K562 (cell line): ENCODE measurements at places on chromosomes 7 and 10.
A peak's percentile ranks its signal among the peaks of the same experiment; 100 is the strongest.

DNA sequence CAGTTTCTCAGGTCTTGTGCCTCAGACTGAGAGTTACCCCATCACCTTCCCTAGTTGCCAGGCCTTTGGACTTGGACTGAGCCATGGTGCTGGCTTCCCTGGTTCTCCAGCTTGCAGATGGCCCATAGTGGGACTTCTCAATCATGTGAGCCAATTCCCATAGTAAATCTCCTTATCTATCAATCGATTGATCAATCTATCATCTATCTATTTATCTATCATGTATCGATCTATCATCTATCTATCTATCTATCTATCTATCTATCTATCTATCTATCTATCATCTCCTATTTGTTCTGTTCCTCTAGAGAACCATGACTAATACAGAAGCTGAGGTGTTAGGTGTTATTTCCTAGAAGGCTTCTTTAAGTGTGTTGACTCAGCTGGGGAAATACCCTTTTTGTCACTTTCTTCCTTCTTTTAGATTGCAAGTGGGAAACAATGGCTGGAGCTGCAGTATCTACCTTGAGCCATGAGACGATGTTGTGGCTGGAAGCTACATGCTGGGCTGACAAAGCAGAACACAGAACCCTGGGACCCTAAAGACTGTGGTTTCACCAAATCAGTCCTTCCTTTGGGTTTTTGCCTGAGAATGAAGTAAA, 234.7 kb upstream of the GLI3 start:
- no peak overlapping the region for H3K27ac ChIP-seq
- no peaks in the 10 kb centered on the region for H3K27me3 ChIP-seq
- H3K4me1 ChIP-seq = no peaks in the 10 kb centered on the region
- H3K4me3 ChIP-seq = no peak overlapping the region

- no peak overlapping the region for H3K27ac ChIP-seq
- peaks cover 8% of the 10 kb centered on the region for H3K27me3 ChIP-seq
- no peak for DNase-seq
These were observed 45.9 kb downstream of the ZNF503 start for GRCh38 chr10:75355706-75356105.

DNA sequence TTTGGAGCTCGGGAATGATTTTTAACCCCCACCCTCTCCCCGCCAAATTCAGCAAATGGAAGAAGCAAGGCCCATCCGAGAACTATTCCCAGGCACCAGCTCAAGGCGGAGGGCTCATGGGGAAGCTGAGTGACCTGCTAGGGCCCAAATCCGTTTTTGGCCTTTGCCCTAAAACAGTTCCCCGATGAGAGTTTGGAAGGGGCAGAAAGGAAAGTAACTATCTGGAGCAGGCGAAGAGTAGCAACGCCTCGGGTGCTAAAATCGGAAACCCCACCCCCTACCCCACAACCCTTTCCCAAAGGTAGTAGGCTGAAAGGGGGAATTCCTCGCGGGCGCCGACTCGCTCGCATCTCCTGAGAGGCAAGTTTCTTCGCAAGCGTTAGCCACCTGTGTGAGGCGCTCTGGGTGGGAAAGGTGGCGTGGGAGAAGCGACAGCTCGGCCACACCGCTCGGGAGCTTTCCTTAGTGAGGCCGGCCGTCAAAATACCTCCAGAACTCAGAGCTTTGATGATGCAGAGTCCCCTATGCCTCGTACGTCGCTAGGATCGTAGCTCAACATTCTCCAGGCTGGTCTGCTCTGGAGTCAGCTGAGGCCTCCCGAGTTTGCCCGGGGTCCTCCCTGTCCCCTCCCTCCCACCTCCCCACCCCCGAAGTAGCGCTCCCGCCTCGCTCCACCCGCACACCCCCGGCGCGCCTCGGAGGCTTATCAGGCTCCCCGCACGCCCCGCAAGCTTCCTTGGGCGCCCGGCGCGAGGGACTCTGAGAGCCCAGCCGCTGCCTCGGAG, 642 bp upstream of the PRKG1 start:
- H3K4me3 ChIP-seq = no peak overlapping the region
- H3K27me3 ChIP-seq = no peaks in the 10 kb centered on the region
- H3K36me3 ChIP-seq = no peaks in the 10 kb centered on the region
- no peak for DNase-seq
- H3K4me1 ChIP-seq = no peaks in the 10 kb centered on the region

- no peak overlapping the region for H3K27ac ChIP-seq
- no peak overlapping the region for H3K4me3 ChIP-seq
- H3K4me1 ChIP-seq = no peaks in the 10 kb centered on the region
These were observed 73.8 kb upstream of the PRLHR start for GRCh38 chr10:118669020-118669791.

DNA sequence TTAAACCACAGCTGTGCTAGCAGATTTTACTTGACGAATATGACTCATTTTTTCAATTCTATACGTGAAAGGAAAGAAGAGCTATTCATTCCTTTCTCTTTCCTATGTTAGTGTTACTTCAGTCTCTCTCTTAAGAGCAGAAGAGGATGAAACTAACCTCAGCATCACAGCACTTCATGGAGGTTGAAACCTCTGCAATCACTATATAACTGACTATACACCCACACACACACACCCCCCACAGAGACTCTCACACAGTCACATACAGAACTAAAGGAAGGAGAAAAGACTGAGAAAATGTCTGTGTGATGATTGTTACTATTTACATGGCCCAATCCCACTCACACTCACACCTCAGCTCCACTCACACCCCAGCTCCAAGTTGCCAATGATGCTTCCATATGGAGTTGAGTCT, 104.2 kb downstream of the KIF20B start:
- no peaks in the 10 kb centered on the region for H3K27me3 ChIP-seq
- H3K4me1 ChIP-seq = no peaks in the 10 kb centered on the region
- no peak overlapping the region for H3K27ac ChIP-seq
- DNase-seq = no peak
- no peak overlapping the region for H3K4me3 ChIP-seq
- no peaks in the 10 kb centered on the region for H3K36me3 ChIP-seq

- no peak overlapping the region for H3K27ac ChIP-seq
- H3K27me3 ChIP-seq = no peaks in the 10 kb centered on the region
- no peaks in the 10 kb centered on the region for H3K36me3 ChIP-seq
- peak; percentile 32 for DNase-seq
- H3K4me1 ChIP-seq = peaks cover 37% of the 10 kb centered on the region
These were observed 913 bp upstream of the NPC1L1 start for GRCh38 chr7:44541876-44542610.

GRCh38 chr10:47146572-47146971, 153.4 kb upstream of the GDF10 start:
- no peak overlapping the region for H3K27ac ChIP-seq
- H3K36me3 ChIP-seq = no peaks in the 10 kb centered on the region
- H3K27me3 ChIP-seq = no peaks in the 10 kb centered on the region; the same call in 2 of the 3 replicates
- DNase-seq = no peak
- H3K4me1 ChIP-seq = no peaks in the 10 kb centered on the region
- no peak overlapping the region for H3K4me3 ChIP-seq

- no peaks in the 10 kb centered on the region for H3K36me3 ChIP-seq
- H3K27me3 ChIP-seq = no peaks in the 10 kb centered on the region
- DNase-seq = no peak
These were observed 14.3 kb upstream of the ARHGAP12 start for GRCh38 chr10:31942892-31943291.

DNA sequence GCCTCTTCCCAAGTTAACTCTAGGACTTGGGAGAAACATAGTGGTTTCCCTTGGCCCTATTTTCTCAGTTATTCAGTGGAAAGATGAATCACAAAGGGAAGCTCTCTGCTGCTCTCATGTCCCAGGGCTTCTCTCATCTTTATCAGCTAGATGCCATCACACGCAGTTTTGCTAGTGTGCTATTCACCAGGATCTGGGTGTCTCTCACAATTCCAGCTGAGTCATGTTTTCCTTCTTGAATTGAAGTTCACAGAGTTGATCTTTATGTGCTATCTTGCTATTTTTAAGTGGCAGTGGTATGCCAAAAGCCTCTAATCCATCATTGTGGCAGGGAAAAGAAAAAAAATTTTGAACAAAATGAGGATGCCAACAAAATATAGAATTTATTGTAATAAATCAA, 101.3 kb downstream of the TWIST1 start:
- no peak for DNase-seq
- H3K36me3 ChIP-seq = no peaks in the 10 kb centered on the region
- no peak overlapping the region for H3K4me3 ChIP-seq
- no peaks in the 10 kb centered on the region for H3K27me3 ChIP-seq
- no peak overlapping the region for H3K27ac ChIP-seq

GRCh38 chr7:148987751-148988512, 40.4 kb downstream of the PDIA4 start:
- peak; percentile 31 for DNase-seq
- peak overlapping the region; percentile 75; the same call in 2 of the 3 replicates for H3K27ac ChIP-seq
- H3K27me3 ChIP-seq = no peaks in the 10 kb centered on the region
- H3K4me3 ChIP-seq = peak overlapping the region; percentile 53
- no peaks in the 10 kb centered on the region for H3K36me3 ChIP-seq
- peaks cover 4% of the 10 kb centered on the region for H3K4me1 ChIP-seq

- H3K4me1 ChIP-seq = no peaks in the 10 kb centered on the region; the same call in 1 of the 2 replicates
- DNase-seq = peak; percentile 39
- H3K27ac ChIP-seq = no peak overlapping the region
- H3K36me3 ChIP-seq = peaks cover 4% of the 10 kb centered on the region; the same call in 2 of the 3 replicates
These were observed 29.5 kb downstream of the SMNDC1 start for GRCh38 chr10:110275128-110275729.

DNA sequence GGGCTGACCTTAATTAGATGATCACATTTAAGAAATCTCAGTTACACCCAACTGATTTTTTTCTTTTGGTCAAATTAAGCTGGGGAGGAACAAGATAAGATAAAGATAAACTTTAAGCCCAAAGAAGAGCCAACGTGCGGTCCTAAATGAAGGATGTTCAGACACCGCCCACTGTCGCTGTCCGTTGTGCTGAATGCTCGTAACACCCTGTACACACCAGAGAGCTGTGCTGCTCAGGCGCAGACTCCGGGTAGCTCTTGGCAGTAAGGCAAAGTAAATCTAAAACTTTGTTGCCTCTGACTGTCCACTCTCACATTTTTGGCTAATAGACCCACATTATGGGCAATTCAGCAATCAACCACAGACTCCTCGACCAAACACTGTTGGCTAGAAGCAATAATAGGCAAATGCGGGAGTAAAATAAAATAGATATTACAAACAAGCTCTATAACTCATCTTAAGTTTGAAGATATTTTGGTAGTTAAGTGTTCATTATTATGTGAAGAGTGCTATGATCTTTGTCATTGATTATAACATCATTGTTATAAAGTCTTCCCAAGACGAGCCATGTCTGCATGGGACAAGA, 57.1 kb downstream of the PLPP4 start:
- peak; percentile 26 for DNase-seq
- H3K4me1 ChIP-seq = no peaks in the 10 kb centered on the region
- no peak overlapping the region for H3K4me3 ChIP-seq
- no peaks in the 10 kb centered on the region for H3K27me3 ChIP-seq
- no peaks in the 10 kb centered on the region for H3K36me3 ChIP-seq

DNA sequence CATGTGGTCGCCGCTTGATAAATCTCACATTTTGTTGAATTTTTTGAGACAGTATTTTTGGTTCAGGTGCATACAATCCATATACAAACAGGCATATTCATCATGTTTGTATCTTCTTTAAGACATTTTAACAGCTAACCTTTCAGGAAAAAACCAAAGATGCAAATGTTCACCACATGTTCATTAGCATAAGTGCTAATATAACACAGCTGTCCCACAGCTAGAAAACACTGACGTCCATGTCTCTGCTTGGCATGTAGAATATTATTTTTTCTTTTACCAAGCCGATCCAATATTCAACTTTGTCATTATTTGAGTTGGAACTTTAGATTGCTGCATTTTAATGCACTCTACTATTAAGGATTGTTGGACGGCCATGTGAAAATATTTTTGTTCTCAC, 31.2 kb downstream of the BMPER start:
- H3K4me1 ChIP-seq = no peaks in the 10 kb centered on the region
- no peaks in the 10 kb centered on the region for H3K27me3 ChIP-seq
- H3K4me3 ChIP-seq = no peak overlapping the region
- H3K27ac ChIP-seq = no peak overlapping the region

DNA sequence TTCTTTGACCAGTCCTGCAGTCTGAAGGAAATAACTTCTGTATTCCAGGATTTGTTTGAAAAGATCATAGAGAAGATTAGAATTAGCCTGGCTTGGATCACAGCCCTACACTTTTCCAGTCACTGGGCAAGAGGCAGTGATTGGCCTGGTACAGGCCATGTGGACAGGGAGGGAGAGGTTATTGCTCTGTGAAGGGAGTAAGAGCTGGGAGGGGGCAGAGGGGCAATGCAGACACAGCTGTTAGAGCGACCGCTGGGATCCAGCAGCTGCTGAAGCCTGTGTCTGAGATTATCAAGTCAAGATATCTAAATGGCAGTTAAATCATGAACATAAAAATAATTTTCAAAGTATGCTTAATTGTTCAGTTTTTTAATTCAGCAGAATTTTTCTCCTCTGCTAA, 257.3 kb downstream of the SDK1 start:
- no peaks in the 10 kb centered on the region for H3K36me3 ChIP-seq
- no peak overlapping the region for H3K27ac ChIP-seq
- no peak overlapping the region for H3K4me3 ChIP-seq

DNA sequence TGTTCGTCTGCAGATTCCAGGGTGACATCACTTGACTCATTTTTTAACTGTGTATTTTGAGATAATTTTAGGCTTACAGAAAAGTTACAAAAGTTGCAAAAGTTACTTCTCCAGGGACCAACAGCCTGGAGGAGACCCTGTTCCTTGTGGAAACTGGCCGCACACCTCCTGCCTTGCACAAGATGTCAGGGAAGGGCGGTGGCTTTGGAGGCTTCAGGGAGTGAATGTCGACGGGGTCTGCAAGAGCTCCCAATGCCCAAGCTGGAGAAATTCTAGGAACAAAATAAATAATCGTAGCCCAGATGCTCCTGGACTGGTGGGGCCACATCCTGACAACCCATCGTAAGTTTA, 62.2 kb upstream of the FAM20C start:
- H3K27me3 ChIP-seq = peaks cover 31% of the 10 kb centered on the region; the same call in 2 of the 3 replicates
- H3K4me1 ChIP-seq = no peaks in the 10 kb centered on the region
- no peaks in the 10 kb centered on the region for H3K36me3 ChIP-seq
- H3K27ac ChIP-seq = no peak overlapping the region
- DNase-seq = no peak
- no peak overlapping the region for H3K4me3 ChIP-seq

DNA sequence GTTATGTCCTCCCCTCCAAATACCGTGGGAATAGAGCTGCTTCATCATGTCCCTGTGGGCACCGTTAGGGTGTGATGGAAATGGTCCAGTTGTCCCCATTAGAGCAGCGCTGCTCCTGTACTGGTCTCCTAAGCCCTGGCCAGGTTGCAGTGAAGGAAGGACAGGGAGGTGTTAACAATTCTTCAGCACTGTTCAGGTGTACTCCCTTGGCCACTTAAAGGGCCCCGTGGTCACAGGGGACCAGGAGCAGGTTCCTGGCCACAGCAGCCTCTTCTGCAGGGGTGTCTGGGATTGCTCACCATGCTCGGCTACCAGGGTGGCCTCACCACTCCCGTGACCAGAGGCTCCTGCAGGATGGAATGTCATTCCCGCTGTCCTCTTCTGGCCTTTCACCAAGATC, 65.8 kb downstream of the MINDY4 start:
- H3K27ac ChIP-seq = no peak overlapping the region
- peaks cover 29% of the 10 kb centered on the region; the same call in 2 of the 3 replicates for H3K36me3 ChIP-seq
- DNase-seq = no peak
- no peak overlapping the region for H3K4me3 ChIP-seq
- H3K4me1 ChIP-seq = no peaks in the 10 kb centered on the region; the same call in 2 of the 3 replicates

GRCh38 chr7:53350241-53350640, 314.8 kb downstream of the POM121L12 start:
- H3K4me3 ChIP-seq = no peak overlapping the region
- H3K36me3 ChIP-seq = no peaks in the 10 kb centered on the region
- peak; percentile 12 for DNase-seq
- no peaks in the 10 kb centered on the region for H3K4me1 ChIP-seq
- H3K27me3 ChIP-seq = no peaks in the 10 kb centered on the region
